ENCODE measurements at places on chromosomes 5 and 9.

- peak; percentile 30 for DNase-seq
Measured at GRCh38 chr9:37974506-37975173, 70.7 kb upstream of the SLC25A51 start.

DNA sequence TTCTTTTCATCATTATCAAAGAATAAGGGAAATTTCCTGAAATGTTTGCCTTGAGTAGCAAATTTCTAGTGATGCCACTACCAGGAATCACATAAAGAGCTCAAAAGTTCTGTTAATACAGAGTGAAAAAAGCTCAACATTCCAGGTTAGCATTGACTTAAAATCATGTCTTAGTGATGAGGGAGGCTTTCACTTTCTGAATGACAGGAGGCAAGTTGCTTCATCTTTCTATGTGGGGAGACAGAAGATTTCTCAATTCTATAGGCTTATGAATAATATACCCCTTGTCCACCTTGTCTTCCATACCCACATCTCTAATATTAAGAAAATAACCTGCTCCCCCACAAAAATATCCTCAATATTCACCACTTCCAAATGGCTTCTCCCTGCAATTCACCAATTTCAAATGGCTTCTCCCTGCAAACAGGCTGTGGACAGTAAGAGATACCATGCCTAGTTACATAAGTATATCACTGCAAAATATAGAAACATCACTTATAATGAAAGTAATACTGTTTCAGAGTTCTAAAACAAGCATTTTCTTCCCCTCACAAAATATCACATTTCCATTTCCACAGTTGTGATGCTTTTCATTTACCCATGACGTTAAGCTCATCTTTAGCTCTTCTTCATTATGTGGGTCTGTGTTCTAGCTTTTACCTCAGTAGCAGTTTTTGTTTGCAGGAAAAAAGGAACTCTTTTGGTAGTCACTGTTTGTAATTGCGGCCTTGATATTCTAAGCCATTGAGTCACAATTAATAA, 2.2 kb upstream of the JAK2 start:
- DNase-seq, result no peak

- DNase-seq, result no peak
Measured at GRCh38 chr9:135355521-135356011, 124.0 kb upstream of the PPP1R26 start.

GRCh38 chr5:88829054-88829453, 53.9 kb downstream of the MEF2C start:
- DNase-seq, result peak; percentile 38

DNA sequence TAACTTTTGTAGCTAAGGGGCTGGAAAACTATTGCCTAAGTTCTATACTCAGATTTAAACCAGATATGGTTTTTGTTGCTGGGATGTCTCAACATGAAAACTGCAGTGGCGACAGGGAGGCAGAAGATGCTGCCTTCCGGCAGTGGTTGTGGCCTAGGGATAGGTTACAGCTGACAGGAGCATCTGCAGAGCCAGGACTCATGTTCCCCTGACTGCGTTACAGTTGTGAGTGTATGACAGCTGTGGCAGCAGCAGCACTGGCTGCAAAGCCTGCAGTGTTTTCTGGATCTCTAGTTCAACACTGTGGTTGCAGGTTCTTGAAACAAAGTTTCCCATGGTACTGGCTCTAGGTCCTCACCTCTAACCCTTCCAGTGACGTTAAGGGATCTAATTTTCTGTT, 498.8 kb upstream of the CDH18 start:
- no peak for DNase-seq

DNA sequence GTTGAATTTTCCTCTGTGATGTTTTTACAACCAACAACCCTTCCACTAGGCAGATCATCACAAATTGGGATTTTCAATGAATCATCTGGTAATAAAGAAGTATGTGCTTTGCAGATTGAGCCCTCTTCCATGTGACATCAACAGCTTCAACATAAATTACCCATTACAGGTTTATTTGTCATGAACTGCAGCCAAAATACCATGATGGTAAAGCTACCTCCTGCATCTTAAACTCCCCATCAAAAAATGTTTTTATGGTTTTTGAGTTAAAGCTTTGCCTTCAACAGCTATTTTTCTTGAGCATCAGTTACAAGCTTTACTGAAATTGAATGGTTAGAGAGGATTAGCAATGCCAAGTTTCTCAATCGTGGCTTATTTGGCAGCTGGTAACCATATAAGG, 211.4 kb upstream of the TUSC1 start:
- DNase-seq, result no peak

- no peak for DNase-seq
Measured at GRCh38 chr5:176644294-176644693, 3.0 kb upstream of the TSPAN17 start.

DNA sequence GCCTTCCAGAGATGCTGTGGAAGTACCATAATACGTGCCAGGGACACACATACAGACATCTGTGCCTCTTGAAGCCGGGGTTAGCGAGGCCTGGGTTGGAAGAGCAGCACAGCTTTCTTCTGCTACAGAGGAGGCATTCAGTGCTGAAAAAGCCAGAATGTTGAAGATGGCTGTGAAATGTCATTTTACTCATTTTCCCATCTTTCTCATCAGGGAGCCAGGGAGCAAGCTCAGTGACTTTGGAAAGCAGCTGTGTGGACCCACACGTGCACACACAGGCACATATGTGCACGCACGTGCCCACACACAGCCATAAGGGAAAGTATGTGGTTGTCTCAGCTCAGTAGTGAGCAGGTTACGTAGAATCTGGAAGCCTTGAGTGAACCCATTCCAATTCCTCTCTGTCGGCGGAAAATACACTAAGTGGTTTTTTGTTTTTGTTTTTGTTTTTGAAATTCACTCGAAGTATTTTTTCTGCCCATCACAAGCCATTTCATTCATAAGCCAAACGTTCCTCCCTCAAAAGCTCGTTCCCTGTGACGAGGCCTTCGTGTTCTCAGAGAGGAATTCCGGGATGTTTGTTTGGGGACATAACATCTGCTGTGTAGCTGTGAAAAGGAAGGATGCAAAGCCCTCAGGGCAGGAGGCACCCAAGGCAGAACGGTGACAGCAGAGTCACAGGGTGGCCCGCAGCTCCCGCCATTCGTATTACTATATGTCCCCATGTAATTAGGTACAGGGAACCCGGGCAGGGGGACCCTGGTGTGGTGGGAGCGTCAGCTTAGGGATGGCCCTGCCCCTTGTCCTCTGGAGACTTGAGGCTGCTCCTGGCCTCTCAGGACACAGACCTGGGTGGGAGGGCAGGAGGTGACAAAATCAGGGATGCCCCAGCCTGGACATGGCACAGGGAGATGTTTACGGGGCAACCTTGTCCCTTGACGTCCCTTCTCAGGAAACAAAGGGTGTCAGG, 29.0 kb upstream of the ANKRD33B start:
- DNase-seq, result no peak

DNA sequence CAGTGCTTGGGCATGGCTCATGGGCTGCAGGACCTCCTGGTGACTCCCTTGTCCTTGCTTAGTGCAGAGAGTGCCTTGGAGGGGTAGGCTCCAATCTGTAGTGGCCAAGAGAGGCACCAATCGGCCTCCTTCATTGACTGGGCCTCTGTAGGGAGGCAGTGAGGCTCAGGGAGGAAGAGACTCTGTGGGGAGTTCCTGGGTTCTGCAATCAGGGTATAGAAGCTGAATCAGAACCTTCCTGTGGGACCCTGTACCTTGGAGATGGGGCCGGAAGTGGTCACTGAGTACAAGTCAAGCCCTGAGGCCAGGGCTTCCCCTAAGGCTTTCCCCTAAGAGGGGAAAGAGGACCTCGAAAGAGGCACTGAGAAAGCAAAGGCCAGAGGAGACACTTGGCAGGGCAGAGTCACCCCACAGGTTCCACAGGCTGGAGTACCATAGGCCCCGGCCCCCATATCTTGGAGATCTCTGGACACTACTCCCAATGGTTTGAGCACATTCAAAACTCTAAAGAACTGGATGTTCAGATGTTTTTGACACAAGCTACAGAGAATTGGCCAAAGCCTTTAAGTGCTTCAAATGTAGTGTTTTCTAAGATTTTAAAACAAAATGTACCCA, 190.5 kb downstream of the HSPA4 start:
- DNase-seq, result no peak

DNA sequence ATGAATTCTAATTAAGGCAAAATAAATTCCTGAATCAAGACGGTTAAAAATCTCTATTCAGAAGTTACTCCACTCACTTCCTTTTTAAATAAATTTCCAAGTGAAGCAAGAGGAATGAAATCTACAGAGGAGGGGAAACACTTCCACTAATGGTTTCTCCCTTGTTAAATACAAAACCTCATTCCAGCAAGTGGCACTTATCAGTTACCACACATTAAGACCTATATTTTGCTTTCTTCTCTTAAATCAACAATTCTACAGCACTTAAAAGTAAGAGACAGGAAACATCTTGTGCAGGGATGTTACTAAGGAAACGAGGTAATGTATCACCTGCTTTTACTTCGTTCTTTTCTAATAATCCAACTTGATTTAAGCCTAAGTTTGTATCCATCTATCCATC, 172.6 kb downstream of the RAPGEF6 start:
- DNase-seq, result no peak

- no peak for DNase-seq
Measured at GRCh38 chr9:111349766-111350165, 19.7 kb upstream of the OR2K2 start.

- peak; percentile 48 for DNase-seq
Measured at GRCh38 chr5:147098233-147098790, 136.5 kb upstream of the STK32A start.

DNA sequence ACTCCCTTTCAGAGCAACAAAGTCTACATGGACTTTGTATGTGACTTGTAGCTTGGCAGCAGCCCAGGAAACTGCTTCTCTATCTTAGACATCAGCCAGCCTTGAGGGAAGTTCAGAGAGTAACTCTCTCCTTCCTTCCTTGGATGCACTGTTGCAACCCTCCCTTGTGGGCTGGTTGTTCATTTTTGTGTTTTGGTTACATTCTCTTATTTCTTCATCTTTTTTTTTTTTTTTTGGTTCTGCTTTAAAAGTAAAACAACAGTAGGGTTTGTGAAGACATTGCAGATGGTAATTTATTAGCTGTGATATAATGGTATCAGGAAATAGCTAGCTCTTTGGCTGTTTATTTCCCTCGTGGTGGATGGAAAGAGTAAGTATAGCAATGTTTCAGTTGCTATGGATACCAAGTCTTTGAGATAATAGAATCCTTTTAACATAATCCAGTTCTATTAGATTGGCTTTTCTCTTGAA, 97.9 kb upstream of the MAMDC2 start:
- peak; percentile 43 for DNase-seq

GRCh38 chr5:57692582-57693487, 210.2 kb upstream of the ACTBL2 start:
- DNase-seq, result peak; percentile 91

GRCh38 chr5:16869821-16870796, 66.0 kb downstream of the MYO10 start:
- DNase-seq, result no peak

GRCh38 chr5:81794226-81794625, 43.3 kb upstream of the SSBP2 start:
- DNase-seq, result no peak

DNA sequence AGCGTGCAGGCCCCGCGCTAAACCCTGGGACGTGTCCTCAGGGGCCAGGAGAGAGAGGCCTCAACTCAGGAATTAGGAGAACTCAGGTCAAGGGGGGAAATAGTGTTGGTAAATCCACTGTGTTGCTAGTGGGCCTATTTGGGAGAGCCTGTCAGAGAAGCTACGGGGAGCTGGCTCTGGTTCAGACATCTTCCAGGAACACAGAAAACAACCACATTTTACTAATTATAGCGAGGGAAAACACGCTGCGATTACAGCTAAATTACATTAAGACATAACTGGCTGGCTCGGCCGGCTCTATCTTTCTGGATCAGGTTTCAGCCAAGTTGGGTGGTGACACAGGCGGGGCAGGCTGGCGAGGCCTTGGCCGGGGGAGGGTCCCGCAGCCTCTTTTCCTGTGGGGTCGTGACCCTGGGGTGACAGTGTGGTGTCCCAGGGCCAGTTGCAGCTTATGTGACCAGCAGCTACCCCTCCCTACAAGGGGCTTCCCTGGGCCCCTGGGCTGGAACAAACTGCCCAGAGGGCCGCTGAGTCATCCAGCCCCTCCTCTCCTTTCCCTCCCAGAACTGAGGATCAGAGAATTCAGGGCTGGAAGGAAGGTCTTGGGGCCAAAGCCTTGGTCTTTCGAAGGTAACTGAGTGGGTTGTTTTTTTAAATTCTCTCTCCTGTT, 75.1 kb downstream of the FGF18 start:
- DNase-seq, result peak; percentile 82

- no peak for DNase-seq
Measured at GRCh38 chr9:35422346-35422745, 67.6 kb upstream of the RUSC2 start.

DNA sequence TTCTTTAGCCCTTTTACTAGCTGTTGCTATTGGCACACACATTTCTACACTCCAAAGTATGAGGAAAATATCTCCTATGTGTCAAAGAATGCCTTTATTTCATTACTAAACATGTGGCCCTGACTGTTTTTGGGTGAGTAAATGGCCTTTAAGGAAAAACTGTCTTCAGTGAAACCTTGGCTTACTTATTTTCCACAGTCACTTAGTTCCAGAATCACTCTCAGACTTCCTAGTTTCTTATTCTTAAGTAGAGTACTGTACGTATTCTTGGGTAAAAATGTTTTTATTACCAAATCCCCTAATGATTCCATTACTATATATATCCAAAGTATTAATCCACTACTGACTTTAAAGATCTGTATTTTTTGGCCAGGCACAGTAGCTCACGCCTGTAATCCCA, 27.5 kb downstream of the ERP44 start:
- no peak for DNase-seq

DNA sequence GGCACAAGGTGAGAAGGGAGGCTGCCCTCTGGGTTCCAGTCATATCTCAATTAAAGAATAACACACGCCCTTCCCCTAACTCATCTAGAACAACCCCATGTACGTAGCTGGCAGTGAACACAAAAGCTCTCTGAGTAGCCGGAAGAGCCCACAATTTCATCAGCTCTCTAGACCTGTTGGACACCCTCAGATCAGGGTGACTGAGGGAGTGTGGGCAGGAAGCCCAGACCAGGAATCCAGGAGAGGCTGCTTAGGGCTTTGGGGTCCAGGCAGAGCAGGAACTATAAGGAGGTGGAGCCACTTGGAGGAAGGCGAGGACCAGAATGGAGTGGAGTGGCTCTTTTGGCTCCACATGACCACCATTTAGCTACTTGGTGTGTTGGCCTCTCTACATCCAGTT, 237.4 kb downstream of the NR3C1 start:
- DNase-seq, result no peak

DNA sequence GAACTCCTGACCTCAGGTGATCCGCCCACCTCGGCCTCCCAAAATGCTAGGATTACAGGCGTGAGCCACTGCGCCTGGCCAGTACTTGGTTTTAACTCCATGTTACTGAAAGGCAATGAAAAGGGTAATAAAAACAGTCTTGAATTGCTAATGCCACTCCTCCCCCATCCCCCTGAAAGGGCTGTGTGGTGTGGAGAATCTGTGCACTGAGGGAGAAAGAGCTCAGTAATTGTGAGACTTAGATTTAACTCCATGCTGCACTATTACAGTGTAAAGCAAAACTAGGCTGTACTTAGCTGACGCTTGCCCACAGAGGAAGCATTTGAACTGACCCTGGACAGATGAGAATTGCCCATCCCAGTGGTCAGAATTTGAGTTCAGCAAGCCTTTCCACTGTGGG, 1662.4 kb upstream of the ACO1 start:
- DNase-seq, result no peak

Measured in AG20443 (cell line).